T-cell (primary cell): ENCODE measurements at places on chromosomes 4 and X. TPM values are rescaled to one million over a fixed set of nuclear protein-coding genes. Genes with fewer than 3 reads are reported as not detected.

DNA sequence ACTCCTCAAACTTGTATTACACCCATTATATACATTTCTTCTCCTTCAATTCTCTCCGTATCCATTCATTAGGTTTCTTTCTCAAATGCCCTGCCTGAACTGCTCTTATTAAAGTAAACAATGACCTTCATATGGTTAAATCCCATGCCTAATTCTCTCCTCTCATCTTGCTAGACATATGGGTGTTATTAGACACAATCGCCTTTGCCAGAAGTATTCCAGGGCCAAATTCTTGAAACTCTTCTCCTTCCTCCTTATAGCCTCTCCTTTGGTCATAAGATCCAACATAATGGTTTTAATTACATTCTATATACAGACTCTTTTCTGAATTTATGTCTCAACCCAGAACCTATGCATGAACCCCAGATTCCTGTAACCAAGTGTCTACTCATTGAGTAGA lies 4.8 kb downstream of the ANXA10 start:
- H3K4me3 ChIP-seq: no peak overlapping the region
- no peaks in the 10 kb centered on the region for H3K36me3 ChIP-seq
- DNase-seq: no peak
- no peaks in the 10 kb centered on the region for H3K4me1 ChIP-seq

DNA sequence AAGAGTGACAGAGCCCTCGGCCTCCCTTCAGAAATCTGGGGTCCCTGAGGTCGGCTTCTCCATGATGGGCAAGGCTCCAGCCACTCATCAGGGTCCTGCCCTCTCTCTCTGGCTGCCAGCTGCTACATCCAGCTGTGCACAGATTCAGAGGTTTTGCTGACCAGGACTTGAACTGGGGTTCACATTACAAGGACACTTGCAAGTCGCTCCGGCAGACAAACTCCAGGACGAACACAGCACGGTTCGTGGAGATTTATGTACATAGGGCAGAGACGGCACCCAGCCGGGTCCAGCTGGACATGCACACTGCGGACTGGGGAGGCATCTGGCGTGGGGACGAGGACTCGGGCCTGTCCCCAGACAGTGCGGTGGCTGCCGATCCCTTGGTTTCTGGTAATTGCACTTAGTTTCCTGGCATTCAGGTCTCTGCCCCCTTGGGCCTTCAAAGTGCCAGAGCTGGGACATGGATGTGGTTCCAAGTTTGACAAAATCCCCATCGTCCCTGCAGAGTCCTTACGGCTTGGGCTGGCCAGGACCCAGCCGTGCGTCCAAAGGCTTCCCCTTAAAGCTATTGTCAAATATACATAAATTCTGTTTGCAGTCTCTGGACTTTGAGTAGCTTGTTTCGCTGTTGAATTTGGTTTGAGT lies 6.2 kb upstream of the C4orf50 start:
- H3K27me3 ChIP-seq: no peaks in the 10 kb centered on the region
- no peak overlapping the region for H3K27ac ChIP-seq
- H3K4me1 ChIP-seq: no peaks in the 10 kb centered on the region
- H3K4me3 ChIP-seq: no peak overlapping the region

PABPC1L2B gene
- not detected for total RNA-seq

DNA sequence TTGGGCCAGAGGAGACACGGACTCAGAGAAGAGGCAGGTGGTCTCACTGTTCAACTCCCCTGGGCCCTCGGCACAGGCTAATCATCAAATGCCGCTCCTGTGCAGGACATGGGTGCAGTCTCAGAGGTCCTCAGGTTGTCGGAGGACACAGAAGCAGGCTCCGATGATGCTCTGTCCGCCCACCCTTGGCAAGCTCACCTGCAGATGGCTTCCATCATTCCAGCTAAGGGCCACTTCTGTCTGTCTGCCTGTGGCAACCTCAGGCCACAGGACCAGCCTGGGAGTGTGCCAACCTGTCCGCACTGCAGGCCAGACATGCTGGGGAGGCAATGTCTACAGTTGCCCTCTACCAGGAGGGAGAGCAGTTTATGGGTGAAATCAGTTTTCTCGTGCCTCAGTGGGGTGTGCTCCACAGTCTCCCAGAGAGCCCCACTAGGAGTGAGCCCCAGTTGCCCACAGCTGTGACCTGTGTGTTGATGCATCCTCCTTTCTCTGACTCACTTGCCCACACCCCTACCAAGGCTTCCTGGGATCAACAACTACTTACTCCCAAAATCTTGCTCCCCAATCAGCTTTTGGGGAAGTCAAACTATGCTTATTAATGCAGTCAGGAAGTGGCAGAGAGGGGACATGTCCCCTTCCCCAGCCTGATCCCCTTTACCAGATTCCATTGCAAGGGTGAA lies 55.9 kb downstream of the HTRA3 start:
- peak; percentile 21 for DNase-seq
- no peak overlapping the region for H3K4me3 ChIP-seq
- H3K27me3 ChIP-seq: peaks cover 6% of the 10 kb centered on the region

HAUS7 gene
- 58.4 TPM for total RNA-seq

DNA sequence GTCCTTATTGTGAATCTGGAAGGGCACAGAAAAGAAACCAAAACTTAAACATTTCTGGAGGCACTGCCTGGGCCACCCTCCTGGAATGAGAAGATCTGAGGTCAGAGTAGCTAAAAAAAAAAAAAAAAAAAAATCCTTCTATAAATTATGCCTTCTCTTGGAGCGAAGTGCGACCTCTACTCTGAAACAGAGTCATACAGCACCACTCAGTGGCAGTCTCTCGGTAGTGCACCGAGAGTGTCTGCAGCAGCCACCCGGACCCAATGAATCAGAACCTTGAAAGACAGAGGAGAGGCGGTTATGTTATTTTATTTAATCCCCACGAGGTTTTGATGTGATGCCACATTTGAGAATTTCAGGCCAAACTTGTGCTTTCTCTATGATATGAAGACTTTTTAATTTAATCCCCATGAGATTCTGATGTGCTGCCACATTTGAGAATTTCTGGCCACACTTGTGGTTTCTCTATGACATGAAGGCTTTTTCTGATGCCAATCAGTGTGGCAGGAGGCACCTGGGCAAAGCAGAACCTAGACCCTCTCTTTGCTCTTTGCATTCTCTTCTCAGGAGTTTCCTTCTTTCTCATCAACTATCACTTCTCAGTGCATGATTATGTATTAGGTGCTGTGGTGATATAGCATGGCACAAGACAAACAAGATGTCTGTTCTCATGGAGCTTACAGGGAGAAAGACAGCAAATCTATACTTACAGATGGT lies 5.6 kb upstream of the CT47C1 start:
- no peaks in the 10 kb centered on the region for H3K4me1 ChIP-seq
- no peak overlapping the region for H3K4me3 ChIP-seq
- H3K36me3 ChIP-seq: no peaks in the 10 kb centered on the region
- H3K27me3 ChIP-seq: no peaks in the 10 kb centered on the region

- DNase-seq: no peak
- no peaks in the 10 kb centered on the region for H3K4me1 ChIP-seq
- no peaks in the 10 kb centered on the region for H3K27me3 ChIP-seq
Measured at GRCh38 chr4:182906786-182907185, 10.4 kb downstream of the DCTD start.

RBMXL3 gene
- not detected for total RNA-seq

TLR3 gene
- 1.7 TPM for total RNA-seq

ELF4 gene
- total RNA-seq: 30.6 TPM

- no peak for DNase-seq
- H3K4me3 ChIP-seq: no peak overlapping the region
- no peak overlapping the region for H3K27ac ChIP-seq
- H3K4me1 ChIP-seq: no peaks in the 10 kb centered on the region
- H3K36me3 ChIP-seq: no peaks in the 10 kb centered on the region
Measured at GRCh38 chr4:99447079-99447478, 11.9 kb upstream of the ADH7 start.

DNA sequence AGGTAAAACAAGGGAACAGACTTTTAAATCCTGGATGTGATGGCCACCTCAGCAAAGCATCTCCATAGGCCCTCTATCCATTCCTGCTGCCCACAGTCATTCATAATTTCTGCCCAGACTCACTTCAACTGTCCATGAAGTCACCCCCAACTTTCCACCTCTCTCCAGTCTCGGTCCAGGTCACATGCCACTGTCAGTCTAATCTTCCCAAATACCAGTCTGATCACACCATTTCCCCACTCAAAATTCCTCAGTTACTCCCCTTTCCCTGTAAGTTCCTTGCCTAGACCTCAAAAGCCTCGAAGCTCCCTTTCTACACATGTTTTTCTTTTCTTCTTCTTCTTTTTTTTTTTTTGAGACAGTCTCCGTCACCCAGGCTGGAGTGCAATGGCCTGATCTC lies 51.2 kb upstream of the HOPX start:
- DNase-seq: no peak
- H3K27ac ChIP-seq: no peak overlapping the region
- no peaks in the 10 kb centered on the region for H3K36me3 ChIP-seq
- no peaks in the 10 kb centered on the region for H3K4me1 ChIP-seq
- no peak overlapping the region for H3K4me3 ChIP-seq
- H3K27me3 ChIP-seq: peaks cover 4% of the 10 kb centered on the region

DNA sequence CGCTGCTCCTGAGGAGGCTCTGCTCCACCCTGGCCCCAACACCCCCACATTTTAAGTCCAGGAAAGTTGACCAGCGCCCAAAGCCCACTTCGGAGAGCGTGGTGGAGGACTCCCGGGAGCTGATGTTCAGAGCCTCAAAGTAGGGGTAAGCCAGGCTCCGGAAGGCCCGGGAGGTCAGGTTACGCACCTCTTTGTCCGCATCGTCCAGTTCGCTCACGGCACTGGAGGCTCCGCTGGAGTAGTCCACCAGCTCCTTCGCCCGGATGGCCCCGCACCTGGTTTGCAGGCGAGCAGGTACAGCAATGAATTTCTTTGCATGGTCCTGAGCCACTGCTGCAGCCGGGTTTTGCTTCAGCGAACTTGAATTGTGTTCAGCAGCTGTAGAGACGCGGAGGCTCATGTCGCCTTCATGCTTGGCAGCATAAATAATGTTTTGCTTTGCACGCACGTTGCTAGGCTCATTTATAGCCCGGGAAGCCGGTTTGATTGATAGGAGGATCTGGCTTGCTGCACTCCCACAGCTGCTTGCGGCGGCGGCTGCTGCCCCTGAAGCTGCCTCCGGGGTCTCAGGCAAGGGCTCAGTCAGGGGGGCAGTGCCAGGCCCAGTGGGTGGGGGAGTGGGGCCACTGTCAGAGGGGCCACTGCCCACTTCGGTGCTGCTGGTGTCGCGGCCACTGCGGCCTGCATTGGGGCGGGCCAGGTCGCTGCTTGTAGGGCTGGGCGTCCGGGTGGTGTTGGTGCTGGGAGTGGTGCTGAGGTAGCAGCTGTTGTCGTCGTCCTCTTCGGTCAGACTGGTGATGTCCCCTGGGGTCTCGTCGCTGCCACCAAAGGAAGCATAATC lies 4.8 kb downstream of the C4orf54 start:
- H3K4me1 ChIP-seq: no peaks in the 10 kb centered on the region
- no peak overlapping the region for H3K27ac ChIP-seq
- no peak for DNase-seq
- no peaks in the 10 kb centered on the region for H3K36me3 ChIP-seq
- H3K4me3 ChIP-seq: no peak overlapping the region

- no peak overlapping the region for H3K27ac ChIP-seq
- H3K4me1 ChIP-seq: no peaks in the 10 kb centered on the region
- no peak overlapping the region for H3K4me3 ChIP-seq
- no peaks in the 10 kb centered on the region for H3K27me3 ChIP-seq
Measured at GRCh38 chrX:74506317-74507115, 85.2 kb downstream of the SLC16A2 start.

TCEAL9 gene
- 1.2 TPM for total RNA-seq

GRCh38 chr4:76515975-76516843 lies 81.2 kb downstream of the SHROOM3 start:
- H3K36me3 ChIP-seq: no peaks in the 10 kb centered on the region
- H3K27ac ChIP-seq: no peak overlapping the region

DNA sequence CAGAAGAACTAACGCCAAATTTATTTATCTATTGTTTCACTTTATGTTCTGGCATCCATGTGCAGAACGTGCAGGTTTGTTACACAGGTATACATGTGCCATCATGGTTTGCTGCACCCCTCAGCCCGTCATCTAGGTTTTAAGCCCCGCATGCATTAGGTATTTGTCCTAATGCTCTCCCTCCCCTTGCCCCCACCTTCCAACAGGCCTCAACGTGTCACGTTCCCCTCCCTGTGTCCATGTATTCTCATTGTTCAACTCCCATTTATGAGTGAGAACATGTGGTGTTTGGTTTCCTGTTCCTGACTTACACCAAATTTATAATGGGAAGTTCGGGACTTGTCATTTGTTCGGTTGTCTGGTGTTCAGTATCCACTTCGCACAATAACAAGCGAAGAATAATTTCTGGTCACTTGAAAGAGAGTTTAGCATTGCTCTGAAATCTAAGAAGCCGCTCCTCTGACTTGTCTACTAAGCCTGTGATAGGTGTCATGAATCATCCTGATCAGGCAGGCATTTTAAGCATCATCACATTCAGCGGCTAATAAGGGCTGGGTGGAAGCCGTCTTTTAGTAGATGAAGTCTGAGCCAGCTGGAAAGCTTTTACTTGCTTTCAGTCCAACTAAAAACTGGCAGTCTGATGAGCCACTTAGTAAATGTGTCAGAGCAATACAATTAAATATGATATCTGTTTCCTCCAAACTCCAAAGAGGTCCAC lies 1065.7 kb upstream of the PABPC4L start:
- H3K27ac ChIP-seq: no peak overlapping the region
- H3K36me3 ChIP-seq: no peaks in the 10 kb centered on the region
- no peak for DNase-seq
- H3K4me3 ChIP-seq: no peak overlapping the region
- no peaks in the 10 kb centered on the region for H3K4me1 ChIP-seq

DNA sequence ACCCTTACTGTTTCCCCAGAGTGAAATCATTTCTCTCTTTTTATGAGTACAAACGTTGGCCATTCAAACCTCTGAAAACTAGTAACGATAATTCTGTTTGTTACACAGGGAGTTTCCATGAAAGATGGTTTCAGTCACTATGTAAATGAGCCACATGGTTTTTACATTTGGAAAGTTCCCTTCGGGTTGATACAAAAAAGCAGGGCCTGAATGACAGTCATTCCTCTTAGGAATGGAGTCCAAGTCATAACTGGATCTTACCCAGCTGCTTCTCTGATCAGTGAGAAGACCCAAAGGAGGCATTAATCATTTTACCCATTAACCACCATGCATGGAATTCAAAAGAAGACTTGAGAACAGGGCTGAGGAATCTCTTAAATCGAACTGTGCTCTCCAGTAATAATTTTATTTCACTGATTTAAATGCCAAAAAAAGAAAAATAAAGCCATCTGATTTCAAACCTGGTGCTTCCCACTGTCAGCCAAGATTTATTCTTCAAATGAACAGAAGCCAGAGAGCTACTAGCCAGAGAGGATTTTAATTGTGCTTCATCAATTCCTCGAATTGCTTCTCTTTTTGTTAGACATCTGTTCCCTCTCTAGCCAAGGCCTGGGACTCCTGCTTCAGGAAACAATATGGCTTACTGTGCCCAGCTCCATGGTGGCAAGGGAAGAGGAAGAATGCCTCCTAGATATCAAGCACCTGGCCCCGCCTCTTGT lies 3.2 kb downstream of the SOWAHB start:
- no peak for DNase-seq
- H3K27me3 ChIP-seq: peaks cover 36% of the 10 kb centered on the region
- no peak overlapping the region for H3K27ac ChIP-seq
- peaks cover 16% of the 10 kb centered on the region for H3K4me1 ChIP-seq

- H3K27ac ChIP-seq: no peak overlapping the region
- peaks cover 26% of the 10 kb centered on the region for H3K27me3 ChIP-seq
- no peaks in the 10 kb centered on the region for H3K4me1 ChIP-seq
- peak overlapping the region; percentile 57 for H3K4me3 ChIP-seq
- H3K36me3 ChIP-seq: no peaks in the 10 kb centered on the region
Measured at GRCh38 chr4:182143822-182144625, 99.2 kb upstream of the TENM3 start.
